Activated CD8-positive, alpha-beta memory T cell treated with anti-CD3 and anti-CD28 coated beads for 4 hours (primary cell): ENCODE measurements at places on chromosomes 2 and 18.

DNA sequence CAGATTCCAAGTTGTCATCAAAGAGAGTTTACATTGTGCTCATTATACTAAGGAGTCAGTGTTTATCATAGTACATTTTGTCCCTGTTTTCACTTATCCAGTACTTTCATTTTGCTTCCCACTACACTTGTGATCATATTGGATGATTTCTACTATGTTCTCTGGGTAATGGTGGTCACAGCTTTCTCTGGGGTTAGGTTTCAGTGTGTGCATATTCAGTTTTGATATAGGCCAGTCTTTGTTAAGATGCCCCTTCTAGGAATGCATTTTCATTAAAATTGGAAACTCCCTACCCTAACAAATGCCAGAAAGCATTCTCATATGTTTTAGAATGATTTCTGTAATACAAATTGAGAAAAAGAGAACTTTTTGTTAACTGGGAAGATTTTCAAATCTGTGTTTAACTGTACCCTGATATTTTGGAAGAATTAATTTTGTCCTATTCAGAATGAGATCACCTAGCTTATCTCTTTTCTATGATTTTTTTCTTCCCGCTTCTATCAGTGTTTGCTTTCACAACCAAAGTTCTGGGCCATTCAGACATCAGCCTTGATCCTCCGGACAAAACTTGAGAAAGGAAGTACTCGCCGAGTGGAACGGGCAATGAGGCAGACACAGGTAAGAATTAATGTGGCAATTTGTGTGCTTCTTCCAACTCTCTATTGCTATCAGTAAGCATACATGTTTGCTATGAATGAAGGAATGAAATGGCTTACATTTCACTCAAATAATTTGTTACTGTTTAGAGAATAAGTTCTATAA is 74.6 kb downstream of the TTC27 start:
- no peak for DNase-seq

GRCh38 chr2:5392658-5393057 is 299.5 kb upstream of the SOX11 start:
- DNase-seq, result no peak

GRCh38 chr2:42333579-42333978 is 27.4 kb downstream of the COX7A2L start:
- no peak for DNase-seq

- no peak for DNase-seq
Observed at GRCh38 chr18:54247511-54248175, 21.7 kb upstream of the POLI start.

GRCh38 chr2:85188852-85189251 is 55.7 kb downstream of the TCF7L1 start:
- no peak for DNase-seq

GRCh38 chr2:85668009-85668856 is at the start of gene SFTPB:
Gene SFTPB (minus strand): TSS chr2:85668199. CDS start chr2:85668183, 16 bp downstream.
- DNase-seq, result no peak

DNA sequence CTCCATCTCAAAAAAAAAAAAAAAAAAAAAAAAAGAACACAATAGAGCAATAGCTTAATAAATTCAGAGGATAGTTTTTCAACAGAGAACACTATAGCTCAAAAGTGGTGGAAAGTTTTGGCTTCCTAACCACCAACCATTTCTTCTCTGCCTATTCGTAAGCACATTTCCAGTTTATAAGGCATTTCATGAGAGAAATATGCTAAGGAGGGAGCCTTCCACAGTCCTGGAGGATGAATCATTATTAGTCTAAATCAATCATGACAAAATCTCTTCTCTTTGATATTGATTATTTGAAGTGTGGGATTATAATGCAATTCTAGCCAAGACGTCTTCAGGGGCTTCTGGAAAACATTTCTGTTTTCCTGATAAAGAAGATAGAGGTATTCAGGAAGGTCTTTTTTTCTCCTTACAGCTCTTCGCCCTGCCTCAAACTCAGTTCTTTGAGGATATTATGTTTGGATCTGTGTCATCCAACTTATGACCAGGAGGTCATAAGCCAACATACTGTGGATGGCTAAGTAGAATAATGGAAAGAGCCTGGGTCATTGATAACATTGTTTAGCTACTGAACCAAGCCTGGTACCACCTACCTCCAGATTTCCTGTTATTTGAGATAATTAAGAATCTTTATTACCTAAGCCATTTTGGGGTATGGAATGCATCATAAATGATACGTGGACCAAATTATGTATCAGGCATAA is 207.3 kb downstream of the TRIB2 start:
- DNase-seq, result no peak

DNA sequence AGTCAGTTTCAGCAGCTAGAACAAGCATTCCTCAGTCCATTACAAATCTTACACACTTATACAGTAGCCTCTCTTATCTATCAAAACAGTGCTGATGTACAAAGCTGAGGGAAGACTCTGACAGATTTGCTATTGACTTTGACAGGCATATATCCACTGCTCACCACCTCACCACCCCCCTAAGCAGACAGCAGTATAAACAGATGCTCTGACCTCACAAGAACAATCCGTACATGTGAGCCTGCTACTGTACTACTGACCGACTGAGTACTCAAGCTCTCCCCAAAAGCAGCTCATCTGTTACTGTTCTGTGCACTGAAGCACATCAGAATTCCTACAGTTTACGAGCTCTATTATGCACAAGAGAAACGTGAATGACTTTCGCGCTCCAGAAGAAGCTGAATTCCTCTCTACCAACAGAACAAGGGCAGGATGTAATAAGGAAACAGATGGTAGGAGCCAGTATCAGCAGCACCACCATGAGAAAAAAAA is 95.6 kb upstream of the PDE1A start:
- DNase-seq, result no peak

DNA sequence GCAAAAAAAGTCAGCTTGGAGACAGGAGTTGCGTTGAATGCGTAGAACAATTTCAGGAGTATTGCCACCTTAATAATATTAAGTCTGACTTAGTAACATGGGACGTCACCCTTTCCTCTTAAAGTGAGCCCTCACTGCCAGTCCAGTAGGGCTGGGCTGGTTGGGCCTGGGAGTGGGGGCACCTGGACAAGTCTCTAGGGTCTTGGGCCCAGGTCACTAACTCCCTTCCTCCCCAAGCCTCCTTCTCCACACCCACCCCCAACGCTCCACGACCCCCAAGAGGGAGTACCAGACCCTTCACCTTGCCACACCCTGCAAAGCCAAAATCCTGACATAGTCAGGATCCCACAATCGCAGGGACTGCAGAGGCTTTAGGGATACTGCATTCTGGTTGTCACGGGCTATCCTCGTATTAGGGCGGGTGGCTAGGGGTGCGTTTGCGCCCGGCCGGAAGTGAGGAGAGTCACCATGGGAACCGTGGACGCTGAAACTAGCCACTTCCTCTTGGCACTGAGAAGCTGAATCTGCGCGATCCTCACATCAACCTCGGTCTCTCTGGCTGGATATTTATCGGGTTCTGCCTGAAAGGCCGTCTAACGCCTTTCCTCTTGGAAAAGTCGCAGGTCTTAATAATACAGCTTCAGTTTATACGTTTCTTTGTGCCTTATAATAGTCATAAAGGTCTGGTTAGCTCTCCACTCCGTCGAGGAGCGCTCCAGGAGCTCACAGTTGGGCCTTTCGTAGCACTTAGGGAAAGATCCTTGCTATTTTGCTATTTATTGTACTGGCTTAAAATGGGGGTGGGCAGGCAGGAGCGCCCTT is 10.3 kb upstream of the CXXC1 start:
- DNase-seq, result peak; percentile 36

- DNase-seq, result peak; percentile 40
Observed at GRCh38 chr2:23925702-23926289, 1.1 kb downstream of the ATAD2B start.

GRCh38 chr18:26614374-26614773 is 66.0 kb upstream of the KCTD1 start:
- DNase-seq, result no peak

GRCh38 chr18:77223221-77223639 is 26.4 kb upstream of the GALR1 start:
- DNase-seq, result no peak

DNA sequence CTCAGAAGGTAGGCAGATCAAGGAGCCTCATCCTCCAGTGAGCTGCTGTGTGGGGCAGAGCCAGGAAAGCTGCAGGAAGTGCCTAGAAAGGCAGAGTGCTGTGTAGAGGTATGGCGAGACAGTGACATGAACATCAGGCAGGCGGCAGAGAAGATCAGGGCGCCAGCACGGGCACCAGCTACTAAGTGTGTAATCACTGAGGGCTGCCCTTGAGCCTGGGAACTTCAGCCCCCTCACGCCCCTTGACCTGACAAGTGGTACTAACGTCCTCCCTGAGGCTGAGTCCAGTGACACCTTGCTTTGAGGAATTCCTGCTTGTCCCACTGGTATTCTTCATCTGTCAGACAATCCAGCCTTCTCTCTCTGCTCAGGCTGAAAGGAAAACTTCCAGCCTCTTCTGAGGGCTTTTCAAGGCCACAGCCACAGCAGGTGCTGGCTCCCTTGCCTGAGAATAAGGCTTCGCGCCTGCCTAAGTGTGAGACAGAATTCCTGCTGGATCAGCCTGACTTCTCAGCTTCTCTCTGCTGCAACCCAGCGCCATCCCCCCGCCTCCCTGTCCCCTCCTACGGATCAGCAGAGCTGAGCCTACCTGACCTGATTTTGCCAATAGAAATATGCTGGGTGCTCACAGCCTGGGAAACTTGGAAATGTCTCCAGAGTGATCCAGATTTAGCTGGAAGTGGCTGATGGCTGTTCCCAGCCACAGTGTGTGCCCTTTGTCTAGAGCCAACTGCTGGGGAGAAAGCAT is 148.0 kb downstream of the SMAD7 start:
- no peak for DNase-seq

DNA sequence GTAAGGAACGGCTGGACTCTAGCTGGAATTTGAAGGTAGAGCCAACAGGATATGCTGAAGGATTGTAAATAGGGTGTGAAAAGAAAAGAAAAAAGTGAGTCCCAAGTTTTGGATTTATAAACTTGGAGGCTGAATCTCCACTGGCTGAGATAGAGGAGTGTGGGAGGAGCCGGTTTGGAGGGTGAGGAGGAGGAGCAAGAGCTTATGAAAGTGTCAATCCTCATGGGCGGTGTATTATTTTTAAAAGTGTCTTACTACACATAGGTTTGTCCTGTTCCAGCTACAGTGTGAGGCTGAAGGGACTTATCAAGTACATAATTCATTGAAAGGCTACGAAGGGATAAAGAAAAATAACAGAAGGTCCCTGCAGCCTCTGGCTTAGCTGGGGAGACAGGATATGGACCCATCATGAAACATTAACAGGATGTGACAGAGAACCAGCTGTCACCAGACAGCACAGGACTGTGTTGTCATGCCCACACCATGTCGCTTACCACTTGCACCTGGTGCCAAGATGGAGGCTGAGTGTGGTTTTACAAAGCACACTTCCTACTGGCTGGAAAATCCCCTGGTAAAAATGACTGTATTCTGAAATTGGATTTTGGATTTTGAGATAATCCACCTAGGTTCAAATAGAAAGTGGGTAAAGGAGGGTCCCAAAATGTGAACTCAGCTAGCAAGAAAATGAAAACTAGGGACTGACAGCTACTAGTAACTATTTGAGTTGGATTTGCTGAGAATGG is 2.5 kb upstream of the MREG start:
- peak; percentile 11 for DNase-seq

DNA sequence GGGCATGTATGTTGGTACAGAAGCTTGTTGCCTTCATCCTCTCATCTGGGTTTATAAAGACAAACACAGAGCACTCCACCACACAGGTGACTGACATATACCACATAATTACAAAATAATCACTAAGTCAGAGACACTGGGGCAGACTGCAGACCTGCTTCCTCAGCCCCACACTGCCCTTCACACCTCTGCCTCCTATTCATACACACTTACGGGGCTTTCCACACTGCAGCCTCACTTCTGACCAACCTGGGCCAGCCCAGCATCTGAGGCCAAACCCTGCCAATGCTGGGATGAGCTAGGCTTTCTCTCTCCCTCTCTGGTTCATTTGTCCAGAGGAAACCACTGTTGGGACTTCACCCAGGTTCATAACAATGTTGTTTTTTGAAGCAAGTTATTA is 4.5 kb downstream of the EMX1 start:
- no peak for DNase-seq

- DNase-seq, result no peak
Observed at GRCh38 chr2:24330161-24330560, 30.2 kb downstream of the ITSN2 start.

DNA sequence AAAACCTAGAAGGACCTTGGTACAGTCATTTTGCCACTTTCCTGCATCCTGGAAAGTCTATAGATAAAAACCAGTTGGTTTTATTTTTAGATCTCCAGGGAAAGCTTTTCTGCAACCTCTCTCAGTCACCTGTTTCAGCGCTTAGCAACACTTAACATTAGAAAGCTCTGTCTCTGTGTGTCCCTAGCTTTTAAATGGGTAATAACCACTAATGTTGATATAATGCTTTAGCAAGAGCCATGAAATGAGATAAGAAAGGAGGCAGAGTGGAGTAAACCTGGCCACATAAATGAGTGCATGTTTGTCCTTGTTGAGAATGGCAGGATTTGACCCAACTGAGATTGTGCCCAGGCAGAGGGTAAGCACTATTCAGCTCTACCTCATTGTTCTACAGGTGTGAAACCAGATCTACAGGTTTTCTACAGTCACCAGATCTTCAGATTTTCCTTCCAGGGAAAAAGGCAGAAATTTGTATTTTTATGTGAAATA is 44.8 kb downstream of the MARCHF4 start:
- DNase-seq, result no peak

DNA sequence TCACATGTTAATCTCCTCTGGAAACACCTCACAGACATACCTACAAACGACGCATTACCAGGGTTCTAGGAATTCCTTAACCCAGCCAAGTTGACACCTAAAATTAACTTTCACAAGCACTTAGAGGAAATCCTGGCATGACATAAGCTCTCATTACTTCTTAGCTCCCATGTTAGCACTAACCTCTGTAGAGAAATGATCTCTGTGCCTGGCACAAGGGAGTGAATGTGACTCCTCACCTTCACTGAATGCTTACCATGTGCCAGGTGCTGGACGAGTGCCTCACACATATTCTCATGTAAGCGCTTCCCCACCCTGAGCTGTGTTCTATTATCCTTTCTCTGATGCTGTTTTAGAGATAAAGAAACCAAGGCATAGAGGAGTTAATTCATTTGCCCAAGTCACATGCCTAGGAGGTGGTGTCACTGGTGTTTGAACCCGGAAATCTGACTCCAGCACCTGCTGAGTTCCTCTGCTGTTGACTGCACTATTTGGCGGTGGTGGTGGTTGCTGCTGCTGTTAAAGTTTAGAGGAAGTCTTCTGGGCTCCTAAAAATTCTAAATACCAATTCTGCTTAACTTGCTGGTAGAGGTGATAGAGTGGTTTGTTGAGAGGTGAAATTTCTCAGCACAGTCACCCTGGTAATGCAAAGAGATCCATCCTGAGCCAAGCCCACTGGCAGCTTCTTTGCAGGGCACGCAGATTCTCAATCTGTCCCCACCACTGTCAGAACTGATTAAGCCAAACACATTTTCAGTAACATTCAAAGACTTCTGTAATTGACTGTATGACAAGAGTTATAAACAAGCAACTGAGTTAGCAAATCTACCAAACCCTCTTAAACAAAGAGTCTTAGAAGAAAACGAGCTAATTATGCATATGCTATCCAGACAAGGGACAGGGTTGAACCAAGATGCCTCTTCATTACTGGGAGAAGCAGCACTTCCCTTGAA is 200.3 kb downstream of the CMPK2 start:
- DNase-seq, result no peak

GRCh38 chr2:17547737-17548136 is 7.2 kb downstream of the VSNL1 start:
- DNase-seq, result no peak

- DNase-seq, result no peak
Observed at GRCh38 chr18:46676182-46676835, 19.3 kb upstream of the LOXHD1 start.

- no peak for DNase-seq
Observed at GRCh38 chr18:2146092-2146491, 425.2 kb downstream of the METTL4 start.

- DNase-seq, result no peak
Observed at GRCh38 chr2:23491591-23492336, 106.8 kb downstream of the KLHL29 start.
